ENCODE measurements at places on chromosomes 4 and X.

DNA sequence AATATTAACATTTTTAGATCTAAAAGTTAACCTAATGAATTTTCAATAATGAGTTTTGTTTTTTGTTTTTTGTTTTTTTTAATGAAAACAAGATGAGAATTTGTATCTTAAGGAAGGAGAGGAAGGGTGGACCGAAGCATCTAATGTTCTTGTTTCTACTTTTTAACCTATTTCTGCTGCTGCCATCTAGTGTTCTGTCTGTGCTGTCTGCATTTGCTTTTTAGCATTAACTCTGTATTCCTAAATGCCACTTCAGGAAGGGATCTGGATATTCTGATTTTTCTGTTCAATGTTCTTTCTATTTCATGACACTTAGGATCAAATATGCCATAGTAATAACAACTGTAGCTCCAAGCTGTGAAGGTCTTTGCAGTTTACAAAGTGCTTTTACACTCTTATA lies 161.7 kb downstream of the BRWD3 start:
- DNase-seq = no peak

- peak; percentile 36 for DNase-seq
Observed at GRCh38 chrX:9899640-9900111, 67.5 kb upstream of the CLDN34 start.

- no peak for DNase-seq
Observed at GRCh38 chrX:47864300-47864699, 27.6 kb downstream of the ZNF81 start.

DNA sequence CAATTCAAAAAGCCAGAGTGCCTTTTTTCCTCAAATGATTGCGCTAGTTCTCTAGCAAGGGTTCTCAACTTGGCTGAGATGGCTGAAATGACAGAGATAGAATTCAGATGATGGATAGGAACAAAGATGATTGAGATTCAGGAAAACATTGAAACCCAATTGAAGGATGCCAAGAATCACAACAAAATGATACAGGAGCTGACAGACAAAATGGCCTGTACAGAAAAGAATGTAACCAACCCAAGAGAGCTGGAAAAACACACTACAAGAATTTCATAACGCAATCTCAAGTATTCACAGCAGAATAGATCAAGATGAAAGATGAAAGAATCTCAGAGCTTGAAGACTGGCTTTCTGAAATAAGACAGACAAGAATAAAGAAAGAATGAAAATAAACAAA lies 51.7 kb upstream of the MMAA start:
- no peak for DNase-seq

DNA sequence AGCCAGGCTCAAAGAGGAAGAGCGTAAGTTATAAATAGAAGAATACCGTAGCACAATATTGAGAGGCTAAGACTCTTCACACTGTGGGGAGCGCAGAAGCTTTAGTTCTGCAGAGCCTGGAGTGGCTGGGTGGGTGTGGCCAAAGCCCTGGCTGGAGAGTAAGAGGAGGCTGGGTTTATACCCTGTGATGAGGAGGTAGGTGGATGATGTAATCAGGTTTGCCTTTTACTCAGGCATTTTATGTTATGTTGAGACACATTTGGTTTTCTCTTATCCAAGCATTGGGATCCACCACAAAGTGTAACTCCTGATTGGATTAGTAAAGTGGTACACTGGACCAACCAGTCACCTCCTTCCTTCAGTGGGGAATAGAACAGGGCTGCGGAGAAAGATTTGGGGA lies 13.9 kb downstream of the CDS1 start:
- DNase-seq = no peak

DNA sequence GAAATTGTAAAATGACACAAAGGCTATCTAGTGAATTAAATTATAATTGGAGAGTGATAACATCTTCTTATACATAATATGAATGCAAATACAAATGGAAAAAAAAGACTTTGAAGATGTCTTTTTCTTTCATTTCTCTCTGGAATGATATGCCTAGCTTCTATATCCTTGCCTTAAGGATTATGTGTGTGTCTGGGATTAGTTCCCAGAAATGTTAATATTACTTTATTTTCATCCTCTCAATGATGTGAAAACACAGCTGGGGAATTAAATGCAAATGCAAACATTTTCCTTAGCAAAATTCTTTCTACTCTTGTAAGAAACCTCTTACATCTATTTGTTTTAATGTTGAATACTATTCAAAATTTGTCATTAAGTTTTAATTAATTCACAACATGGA lies 441.9 kb downstream of the FSTL5 start:
- DNase-seq = no peak

GRCh38 chr4:113621633-113622032 lies 139.9 kb downstream of the CAMK2D start:
- DNase-seq = no peak

GRCh38 chr4:20297261-20297660 lies 45.6 kb downstream of the SLIT2 start:
- no peak for DNase-seq

GRCh38 chr4:98343626-98344025 lies 82.4 kb downstream of the RAP1GDS1 start:
- no peak for DNase-seq

DNA sequence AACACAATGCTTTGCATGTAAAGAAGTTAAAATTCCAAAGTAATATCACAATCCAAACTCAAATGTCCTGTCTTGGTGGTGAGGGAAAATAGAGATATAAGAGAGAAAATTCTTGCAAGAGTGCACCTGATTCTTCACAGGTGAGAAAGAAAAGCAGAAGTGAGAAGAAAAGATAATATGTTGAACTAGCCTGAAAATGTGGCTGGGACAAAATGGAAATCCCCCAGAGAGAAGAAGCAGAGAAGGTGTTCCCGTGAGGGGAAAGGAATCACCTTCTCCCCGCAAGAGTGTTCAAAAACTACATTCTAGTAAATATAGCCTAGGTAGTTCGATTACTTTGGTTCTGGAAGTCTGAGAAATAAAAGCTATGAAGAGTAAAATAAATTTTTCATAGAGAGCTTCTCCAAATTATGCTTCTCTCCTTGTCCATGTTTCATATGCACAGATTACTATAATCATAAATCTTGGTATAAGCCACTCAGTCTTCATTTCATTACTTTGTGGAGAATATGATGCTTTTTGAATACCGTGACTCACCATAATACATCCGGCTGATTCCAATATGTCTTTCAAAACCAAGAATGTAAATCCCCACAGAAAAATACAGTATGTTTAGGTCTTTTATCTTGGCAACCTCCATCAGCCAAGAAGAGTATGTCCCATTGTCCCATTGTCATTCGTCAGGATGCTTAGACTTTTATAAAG lies 63.1 kb downstream of the COX18 start:
- DNase-seq = no peak

- DNase-seq = no peak
Observed at GRCh38 chr4:40423735-40424134, 88.6 kb downstream of the CHRNA9 start.

- DNase-seq = no peak
Observed at GRCh38 chrX:132270699-132271098, 51.5 kb upstream of the RAP2C start.

- DNase-seq = no peak
Observed at GRCh38 chr4:2281575-2282343, 19.9 kb upstream of the MXD4 start.

DNA sequence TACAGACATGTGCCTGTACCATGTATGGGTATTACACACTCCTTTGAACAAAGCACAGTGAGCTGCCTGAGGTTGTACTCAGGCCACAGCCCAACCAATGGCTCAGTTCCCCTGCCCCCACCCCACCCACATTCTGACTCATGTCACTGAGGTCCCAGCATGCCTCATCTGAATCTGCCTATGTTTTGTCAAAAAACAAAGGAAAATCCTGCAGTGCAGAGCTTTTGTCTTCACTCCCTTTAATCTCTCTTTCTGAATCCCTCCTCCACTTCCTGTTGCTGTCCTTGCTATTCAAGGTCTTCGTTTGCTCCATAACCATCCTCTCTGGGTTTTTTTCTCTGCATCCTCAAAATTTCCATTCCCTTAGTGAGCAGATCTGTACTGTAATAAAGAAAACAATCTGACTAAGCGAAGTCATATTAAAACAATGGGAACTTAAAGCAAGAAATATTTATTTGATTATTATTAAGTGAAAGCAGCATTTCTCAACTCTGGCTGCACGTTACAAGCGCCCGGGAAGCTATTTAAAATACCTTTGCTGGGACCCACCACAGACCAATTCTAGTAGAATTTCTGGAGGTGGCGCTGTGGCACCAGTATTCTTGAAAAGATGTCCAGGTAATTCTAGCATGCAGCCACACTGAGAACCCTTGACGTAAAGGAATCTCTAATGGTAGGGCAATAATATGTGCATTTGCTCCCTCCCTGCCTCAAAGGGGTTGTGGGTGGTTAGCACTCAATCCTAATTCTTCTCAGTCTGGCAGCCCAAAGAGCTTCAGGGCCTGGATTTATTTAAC lies 8.7 kb downstream of the GUCY2F start:
- DNase-seq = no peak

GRCh38 chrX:9394212-9394611 lies 70.6 kb upstream of the TBL1X start:
- DNase-seq = no peak

GRCh38 chrX:26649534-26649933 lies 433.6 kb downstream of the MAGEB5 start:
- DNase-seq = no peak

DNA sequence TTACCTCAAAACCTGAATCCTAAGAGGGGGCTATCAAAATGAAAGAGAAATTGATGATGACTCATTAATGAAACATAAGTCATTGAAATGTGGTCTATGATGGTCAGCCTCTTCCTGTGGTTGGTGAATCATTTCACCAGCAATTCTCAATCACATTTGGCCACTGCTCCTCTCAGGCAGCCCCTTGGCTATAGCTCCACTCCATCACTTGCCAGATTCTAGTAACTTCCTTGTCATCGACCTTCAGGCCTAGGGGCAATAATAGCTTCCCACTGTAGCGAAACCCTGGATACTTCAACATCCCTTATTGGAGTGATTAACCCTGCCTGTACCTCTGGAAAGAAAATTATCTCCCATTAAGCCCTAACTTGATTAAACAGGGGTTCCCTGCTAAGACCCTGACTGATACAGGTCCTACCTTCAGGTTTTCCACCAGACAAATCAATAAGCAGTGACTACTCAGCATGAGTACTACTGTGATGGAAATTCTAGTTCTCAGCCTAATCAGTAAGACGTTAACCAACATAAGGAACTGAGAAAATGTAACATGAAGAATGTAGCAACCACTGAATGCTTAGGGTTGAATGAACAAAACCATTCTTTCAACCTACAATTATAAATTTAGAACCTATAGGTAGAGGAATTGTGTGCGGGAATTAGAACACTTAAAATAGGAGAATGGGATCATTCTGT lies 30.4 kb downstream of the ADH7 start:
- DNase-seq = no peak

DNA sequence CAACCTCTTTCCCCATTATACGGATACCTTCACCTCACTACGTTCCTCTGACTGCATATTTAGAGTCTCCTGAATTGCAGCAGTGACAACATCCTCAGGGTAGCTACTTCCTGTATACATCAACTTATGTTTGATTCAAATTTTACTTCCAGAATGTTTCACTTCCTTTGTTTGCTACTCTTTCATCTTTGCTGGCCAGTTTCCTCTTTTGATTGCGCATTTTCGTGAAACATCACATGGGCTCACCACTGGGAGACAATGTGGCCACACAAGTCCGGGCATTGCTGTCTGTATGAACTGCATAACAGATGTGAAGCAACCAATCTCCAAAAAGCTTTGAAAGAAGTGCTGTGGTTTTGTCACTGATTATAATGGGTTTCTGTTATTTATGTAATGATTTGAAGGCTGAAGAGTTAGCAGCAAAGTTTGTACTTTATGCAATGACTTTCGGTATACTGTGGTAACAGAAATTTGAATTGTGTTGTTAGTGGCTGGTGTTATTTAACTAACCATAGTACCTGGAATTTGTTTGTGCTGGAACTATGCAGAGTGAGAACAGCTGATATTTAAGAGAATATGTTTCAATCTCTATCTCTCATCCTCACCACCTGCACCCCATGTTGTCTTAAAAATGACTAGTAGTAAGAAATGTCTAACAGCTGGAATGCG lies 7.4 kb downstream of the SNCA start:
- DNase-seq = peak; percentile 42

DNA sequence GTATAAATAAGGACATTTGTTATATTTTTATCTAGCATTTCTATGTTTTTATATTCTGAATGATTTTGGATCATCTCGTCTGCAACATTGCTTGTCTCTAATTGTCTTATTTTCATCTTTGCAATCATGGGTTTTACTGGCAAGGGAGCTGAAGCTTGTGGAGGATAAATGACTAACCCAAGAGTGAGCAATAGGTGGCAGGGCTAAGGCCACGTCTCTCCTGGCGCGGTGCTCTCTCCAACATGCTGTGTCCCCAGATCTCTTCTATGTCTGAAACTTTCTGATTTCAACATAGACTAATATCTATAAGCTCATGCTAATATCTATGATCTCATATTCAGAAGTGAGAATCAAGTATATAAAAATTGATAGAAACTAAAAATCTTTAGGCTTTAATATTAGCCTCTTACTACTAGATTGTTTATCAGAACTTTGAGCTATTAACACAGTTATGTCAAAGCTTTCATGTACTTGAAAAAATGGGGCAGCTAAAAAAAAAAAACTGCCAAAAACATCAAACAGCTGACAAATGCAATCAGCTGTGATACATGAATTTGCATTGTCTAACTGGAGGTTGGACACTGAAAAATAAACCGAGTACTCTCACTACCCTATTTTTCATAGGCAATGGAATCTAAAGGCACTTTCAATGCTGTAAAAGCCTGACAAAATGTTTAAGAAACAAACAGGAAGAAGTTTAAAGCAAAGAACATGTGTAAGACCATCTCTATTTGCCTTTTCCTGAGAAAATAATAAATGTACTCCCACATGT lies 169.2 kb downstream of the TMA16 start:
- no peak for DNase-seq

GRCh38 chr4:66564901-66565651 lies 894.8 kb upstream of the EPHA5 start:
- DNase-seq = no peak

DNA sequence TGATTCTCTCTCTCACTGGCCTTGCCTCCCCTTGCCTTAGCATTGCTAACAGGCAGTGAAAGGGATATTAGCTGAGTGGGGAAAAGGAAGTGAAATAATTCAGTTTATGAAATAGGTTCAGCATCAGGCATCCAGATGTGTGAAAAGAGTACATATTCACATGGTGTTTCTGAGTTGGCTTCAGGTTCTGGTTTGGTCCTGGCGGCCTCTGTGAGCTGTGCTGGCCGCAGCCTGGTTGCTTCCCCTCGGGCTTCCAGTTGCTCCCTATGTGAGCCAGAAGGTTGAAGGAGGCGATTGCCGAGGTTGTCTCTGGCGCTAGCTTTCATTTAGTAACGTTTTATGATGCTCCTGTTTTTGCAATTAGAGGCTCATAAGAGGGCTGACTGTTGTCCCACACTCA lies 99.1 kb upstream of the TLR2 start:
- no peak for DNase-seq

Measured in C1 segment of cervical spinal cord (tissue), 14 donors.